AG08395 (cell line): ENCODE measurements at places on chromosomes 2 and 18.

DNA sequence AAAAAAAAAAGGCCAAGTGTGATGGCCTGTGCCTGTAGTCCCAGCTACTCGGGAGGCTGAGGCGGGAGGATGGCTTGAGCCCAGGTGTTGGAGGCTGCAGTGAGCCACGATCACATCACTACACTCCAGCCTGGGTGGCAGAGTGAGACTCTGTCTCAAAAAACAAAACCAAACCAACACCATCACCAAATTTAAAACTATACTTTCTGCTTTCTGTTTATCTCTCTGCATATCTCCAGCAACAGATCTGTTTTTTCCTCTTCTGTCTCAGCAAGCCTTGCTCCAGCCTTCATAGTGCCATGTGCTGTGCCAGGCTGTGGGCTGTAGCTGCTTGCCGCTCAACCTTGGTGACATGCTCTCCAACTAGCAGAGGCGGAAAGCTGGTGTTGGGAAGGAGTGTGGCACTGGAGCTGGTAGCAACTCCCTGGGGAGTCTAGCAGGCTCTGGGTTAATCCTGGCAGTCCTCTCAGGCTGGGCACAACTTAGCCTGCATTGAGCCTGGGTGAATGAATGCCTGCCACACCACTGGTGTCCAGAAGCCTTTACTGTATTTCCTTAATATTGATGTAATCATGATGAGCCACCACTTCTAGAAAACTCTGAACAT is 204.1 kb downstream of the LDLRAD4 start:
- DNase-seq = no peak

GRCh38 chr18:8717011-8717770 is 11.8 kb downstream of the MTCL1 start:
- DNase-seq = no peak

DNA sequence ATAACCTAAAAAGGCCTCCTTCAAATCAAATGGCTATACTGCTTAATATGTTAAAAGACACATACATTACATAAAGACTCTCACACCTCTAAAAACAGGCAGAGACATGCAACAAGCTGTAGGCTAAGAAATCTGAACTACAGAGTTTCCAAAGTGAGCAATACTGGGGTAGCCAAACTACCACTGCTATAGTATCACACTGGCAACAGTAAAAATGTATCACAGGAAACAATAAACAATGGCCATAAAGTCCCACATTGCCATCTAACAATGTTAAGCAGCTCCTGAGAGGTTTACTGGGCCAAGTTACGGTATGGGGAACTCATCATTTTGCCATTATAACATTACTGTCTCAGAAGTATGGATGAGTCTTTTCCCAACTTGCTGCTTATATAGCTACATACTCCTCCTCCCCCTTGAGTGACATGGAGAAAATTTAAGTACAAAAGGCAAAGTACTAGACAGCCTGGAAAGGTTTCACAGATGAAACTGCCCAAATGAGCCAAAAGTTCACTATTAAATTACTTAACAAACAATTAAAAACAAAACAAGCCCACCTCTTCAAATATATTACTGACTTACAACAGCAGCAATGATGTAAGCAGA is 50.3 kb downstream of the SS18 start:
- DNase-seq = no peak

DNA sequence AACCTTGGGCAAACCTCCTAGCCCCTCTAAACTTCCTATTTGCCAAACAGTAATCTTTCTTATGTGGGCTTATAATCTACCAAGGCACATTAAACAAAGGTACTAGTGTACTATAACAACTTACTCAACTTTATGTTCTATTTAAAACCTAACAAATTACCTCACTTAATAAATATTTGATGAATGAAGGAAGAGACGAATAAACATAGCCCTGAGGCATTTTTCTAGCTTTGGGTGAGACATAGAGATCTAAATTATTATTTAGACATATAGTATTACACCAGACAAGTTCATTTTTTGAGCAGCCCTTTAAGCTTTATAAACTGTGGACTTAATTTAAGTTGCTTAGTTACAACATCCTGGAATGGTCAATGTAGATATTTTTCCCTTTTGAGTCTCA is 104.6 kb downstream of the UNC80 start:
- no peak for DNase-seq

DNA sequence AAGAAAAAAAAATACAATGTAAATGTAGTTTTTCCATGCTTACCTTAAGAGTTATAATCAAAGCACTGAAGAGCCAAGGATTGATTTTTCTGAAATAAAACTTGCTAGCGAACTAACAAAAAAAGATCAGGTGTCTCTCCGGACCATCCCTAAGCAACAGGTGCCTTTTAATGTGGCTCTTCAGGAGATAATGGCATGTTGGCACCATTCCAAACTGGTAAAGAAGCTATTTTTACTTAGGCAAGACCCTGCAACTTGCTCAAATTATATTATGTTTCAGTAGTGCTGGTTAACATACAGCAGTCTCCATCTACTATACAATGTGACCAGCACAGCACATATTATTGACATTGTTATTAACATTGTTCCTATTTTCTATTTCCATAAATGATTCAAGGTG is 2.3 kb upstream of the GCC2 start:
- no peak for DNase-seq

- no peak for DNase-seq
Measured at GRCh38 chr2:97645112-97645694, 659 bp upstream of the COX5B start.

GRCh38 chr18:46622999-46623398 is 34.0 kb downstream of the LOXHD1 start:
- no peak for DNase-seq

- DNase-seq = peak; percentile 49
Measured at GRCh38 chr2:19949071-19949470, 40.8 kb downstream of the WDR35 start.

DNA sequence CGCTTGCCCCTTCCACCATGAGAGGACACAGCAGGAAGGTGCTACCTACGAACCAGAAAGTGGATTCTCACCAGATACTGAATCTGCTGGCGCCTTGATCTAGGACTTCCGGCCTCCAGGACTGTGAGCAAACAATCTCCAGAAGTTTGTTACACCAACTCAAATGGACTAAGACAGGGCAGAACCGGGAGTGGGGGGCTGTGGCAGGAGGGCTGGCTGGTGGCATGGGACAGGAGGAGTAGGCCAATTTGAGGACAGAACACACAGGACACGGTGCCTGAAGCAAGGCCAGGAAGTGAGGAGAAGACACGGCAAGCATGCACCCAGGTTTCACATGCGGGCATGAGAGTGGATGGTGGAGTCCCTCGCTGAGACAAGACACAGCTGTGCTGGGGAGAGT is 40.1 kb downstream of the CRACDL start:
- no peak for DNase-seq

GRCh38 chr2:172931918-172932520 is 143.6 kb upstream of the MAP3K20 start:
- DNase-seq = peak; percentile 35

GRCh38 chr2:33289961-33290360 is 186.5 kb upstream of the RASGRP3 start:
- no peak for DNase-seq

GRCh38 chr2:138572318-138572717 is 70.7 kb downstream of the SPOPL start:
- DNase-seq = no peak

- DNase-seq = no peak
Measured at GRCh38 chr2:102438578-102438977, 15.6 kb downstream of the IL18RAP start.

DNA sequence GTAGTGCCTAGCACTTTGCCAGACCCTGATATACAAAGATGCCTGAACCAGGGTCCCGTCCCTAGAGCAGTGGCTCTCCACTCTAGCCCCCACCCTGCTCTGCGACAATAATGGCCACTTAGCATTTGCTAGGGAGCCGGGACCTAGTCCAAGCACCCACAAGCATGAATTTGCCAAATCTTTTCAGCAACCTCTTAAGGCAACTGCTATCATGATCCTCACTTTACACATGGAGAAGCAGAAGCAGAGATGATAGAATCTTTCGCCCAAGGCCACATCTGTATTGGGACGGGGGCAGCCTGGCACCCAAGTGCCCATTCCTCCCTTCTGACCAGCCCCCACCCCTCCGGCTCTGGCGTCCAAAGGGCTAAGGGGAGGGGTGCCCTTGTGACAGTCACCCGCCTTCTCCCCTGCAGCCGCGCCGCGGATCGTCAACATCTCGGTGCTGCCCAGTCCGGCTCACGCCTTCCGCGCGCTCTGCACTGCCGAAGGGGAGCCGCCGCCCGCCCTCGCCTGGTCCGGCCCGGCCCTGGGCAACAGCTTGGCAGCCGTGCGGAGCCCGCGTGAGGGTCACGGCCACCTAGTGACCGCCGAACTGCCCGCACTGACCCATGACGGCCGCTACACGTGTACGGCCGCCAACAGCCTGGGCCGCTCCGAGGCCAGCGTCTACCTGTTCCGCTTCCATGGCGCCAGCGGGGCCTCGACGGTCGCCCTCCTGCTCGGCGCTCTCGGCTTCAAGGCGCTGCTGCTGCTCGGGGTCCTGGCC is 13.0 kb downstream of the SIGLEC15 start:
- no peak for DNase-seq

DNA sequence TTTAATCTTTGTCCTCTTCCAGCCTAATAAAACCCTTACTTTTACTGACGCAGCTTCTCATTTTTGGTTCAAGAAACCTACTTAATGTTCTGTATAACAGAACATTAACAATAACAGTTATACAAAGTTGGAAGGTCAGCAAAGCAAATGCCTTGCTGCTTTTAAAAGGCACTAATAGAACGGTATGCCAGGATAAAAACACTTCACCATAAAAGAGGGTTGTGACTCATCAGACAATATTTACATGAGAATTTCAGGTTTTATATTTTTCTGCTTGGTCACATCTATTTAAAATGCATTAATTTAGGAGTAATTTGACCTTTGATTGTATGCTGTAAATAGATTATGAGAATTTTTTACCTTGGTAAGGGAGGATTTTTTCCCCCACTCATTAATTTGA is 3.0 kb downstream of the KLHL41 start:
- no peak for DNase-seq

- no peak for DNase-seq
Measured at GRCh38 chr2:70045405-70045804, 41.9 kb upstream of the PCBP1 start.
